ENCODE measurements at places on chromosomes 7 and 10.

DNA sequence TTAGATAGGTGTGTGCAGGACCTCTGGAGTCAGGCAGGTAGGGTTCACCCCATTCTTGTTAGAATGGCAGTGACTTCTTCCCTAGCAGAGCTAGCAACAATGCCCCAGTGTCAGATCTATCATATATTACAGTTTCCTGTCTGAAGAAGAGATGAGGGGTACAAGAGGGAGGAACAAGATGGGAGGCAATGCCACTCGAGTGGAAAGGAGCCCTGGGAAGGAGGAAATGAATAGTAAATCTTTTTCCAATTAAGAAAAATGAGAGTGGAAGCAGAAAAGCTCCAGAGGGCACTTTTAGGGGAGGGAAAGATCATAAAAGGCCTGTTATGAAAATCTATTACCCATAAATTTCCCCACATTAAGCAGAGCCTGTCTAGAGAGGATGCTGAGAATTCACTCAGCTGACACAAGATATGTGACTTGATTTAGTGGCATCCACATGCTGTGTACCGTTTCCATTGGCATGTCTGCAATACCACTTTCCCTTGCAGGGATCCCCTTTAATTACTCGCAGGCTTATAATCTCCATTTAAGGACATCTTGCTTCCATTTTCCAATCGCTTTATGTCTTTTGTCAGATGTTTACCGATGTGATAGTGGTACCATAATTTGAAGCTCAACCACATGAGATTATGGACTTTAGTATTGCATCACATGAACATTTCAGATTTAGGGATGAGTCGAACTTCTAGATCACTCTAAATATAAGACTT is 70.0 kb upstream of the AGBL3 start:
- no peak for DNase-seq

DNA sequence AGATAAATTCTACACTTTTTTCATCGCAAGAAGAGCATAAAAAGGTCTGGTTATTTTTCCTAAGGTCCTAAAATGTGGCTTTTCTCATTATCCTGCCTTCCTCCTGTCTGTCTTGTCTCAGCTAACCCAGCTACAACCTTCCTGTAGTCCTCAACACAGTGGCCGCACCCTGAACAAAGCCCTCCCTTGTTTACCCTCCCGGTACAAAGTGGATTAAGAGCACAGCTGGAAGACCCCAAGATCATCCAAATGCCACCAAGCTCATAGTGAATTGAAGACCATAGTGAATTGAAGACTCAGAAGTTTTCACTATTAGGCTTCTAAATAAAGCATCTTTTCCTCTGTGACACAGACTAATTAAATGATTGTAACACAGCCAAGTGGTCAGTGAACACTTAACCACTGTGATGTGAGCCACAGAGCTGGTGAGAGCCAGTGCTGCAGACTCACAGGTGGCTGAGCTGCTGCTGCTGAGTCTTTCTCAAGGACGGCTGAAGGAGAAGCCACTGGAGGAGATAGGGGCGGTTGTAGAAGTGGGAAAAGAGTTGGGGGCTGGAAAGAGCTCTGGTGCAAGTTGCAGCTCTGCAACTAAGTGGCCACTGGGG is 123.6 kb downstream of the ATXN7L1 start:
- no peak for DNase-seq

DNA sequence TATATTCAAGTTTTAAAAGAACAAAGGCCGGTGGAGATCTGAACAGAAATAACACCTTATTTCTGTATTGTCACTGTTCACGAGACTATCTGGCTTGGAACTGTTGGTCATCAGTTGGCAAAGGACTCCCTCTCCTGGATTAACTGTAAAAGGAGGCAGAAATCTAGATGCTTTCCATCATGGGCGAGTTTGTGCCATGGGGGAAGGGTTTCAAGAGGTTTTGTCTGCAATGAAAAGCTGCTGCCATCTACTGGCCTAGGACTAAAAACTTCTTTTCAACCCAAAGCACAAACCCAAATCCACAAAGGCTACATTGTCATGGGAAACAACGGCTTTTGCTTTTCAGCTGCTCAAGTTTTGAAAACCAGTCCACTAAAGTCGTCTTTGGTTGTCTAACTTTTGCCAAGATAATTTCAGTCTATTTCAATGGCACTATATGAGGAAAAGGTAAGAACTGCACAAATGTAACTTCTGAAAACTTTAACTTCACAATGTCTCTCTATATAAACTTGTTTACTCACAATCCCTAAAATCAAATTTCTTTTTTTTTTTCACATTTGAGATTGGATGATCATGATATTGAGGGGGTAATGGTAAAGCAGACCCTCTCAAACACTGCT is 196.8 kb downstream of the SKAP2 start:
- peak; percentile 3 for DNase-seq

DNA sequence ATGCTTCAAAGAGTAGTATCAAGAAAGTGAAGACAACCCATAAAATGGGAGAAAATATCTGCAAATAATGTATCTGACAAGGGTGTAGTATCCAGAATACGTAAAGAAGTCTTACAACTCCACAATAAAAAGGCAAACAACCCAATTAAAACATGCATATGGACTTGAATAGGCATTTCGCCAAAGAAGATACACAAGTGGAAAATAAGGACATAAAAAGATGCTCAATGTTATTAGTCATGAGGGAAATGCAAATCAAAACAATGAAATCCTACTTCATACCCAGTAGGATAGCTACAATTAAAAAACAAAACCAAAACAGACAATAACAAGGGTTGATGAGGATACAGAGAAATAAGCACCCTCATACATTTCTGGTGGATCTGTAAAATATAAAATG is 79.2 kb downstream of the NUDCD3 start:
- no peak for DNase-seq

GRCh38 chr10:89494068-89494467 is 41.3 kb downstream of the SLC16A12 start:
- DNase-seq, result no peak

All from activated CD8-positive, alpha-beta memory T cell treated with anti-CD3 and anti-CD28 coated beads for 4 hours (primary cell).